ENCODE measurements at places on chromosomes 2 and 18.

DNA sequence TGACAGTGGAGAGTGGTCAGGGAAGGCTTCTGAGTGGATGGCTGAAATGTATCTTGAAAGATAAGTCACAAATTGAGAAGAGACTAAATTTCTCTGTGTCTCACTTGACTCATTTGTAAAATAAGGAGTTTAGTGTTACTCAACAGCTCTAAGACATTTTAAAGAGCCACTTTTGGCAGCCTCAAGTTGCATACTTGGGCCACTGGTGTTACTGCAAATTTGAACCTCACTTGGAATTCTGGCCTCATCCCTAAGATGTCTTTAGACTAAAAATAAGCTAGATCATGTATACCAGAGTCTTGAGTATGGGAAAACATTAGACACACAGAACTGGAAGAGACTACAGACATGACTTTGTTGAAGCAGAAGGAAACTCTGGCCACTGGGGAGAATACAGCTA, 4.5 kb upstream of the MTLN start:
- no peak for DNase-seq

DNA sequence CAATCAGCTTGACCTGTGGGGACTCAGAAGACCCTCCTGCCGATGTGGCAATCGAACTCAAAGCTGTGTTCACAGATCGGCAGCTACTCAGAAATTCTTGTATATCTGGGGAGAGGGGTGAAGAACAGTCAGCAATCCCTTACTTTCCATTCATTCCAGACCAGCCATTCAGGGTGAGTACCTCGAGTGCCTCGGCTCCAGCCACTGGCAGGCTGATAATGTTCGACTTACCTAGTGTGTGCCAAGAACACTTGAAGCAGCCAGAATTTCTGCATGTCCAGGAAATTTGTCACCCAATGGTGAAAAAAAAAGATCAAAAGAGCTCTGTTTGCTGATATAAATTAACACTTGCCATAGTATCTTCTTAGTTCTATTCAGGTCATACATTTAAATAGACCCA, 2.3 kb downstream of the LGALSL start:
- no peak for DNase-seq

- no peak for DNase-seq
These were observed 49.3 kb downstream of the HIBCH start for GRCh38 chr2:190270298-190270697.

- peak; percentile 1 for DNase-seq
These were observed 1387.2 kb downstream of the SUCLG1 start for GRCh38 chr2:83071914-83072313.

GRCh38 chr2:64643838-64644457, 9.8 kb downstream of the SERTAD2 start:
- no peak for DNase-seq

DNA sequence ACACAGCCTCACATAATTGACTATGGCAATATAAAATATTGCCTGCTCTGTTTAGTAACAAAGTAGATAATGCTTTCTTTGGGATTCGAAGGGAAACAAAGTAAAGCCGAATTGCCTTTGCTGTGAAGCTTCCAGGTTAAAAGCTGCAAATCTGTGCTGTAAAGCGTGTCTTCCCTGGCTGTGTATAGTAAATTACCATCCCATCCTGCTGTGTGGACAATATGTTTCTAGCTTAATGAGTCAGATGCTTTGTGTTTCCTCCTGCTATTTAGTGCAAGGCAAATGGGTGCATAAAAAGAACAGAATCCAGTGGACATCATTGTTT, 265.1 kb downstream of the SOCS6 start:
- DNase-seq, result no peak

- no peak for DNase-seq
These were observed 484 bp downstream of the ABCB6 start for GRCh38 chr2:219218217-219218731.

Measured in OCI-M1 (cell line).